ENCODE measurements at places on chromosomes 11 and 22.

GRCh38 chr11:17985517-17985916 is 27.3 kb downstream of the SERGEF start:
- no peak for DNase-seq

GRCh38 chr11:94741022-94741679 is 27.0 kb upstream of the AMOTL1 start:
- DNase-seq = peak; percentile 50

- DNase-seq = no peak
These were observed 101.9 kb upstream of the OLFML1 start for GRCh38 chr11:7383406-7383805.

GRCh38 chr11:12232160-12232559 is 121.8 kb downstream of the MICAL2 start:
- no peak for DNase-seq

- DNase-seq = peak; percentile 82
These were observed 19.7 kb upstream of the APOL3 start for GRCh38 chr22:36180038-36180880.

GRCh38 chr11:66335531-66336233 is 552 bp downstream of the RIN1 start:
- no peak for DNase-seq
